ENCODE measurements at places on chromosomes 1 and 21.

DNA sequence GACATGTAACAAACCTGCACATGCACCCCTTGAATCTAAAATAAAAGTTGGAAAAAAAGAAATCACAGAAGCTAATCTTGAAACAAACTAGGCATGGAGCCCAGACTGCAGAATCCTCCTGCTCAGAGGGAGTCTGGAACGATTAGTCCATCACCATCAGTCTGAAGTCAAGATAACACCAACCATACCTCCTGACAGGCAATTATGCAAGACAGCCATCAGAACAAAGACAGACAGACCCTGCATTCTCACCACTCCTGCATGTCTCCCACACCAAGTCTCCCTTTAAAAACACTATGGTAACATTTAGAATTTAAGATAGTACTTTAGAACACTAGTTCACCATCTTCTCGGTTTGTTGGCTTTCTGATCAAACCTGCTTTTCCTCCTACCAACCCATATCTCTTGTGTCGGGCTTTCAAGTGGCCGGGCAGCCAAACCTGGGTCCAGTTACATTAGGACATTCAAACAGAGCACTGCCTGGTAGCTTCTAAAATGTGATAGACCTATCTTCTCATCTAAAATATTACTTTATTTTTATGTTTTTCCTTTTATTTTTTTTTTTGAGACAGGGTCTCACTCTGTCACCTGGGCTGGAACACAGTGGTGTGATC lies 10.1 kb downstream of the YARS1 start:
- DNase-seq: no peak

- no peak for DNase-seq
Observed at GRCh38 chr1:225980005-225980836, 18.9 kb downstream of the SDE2 start.

- no peak for DNase-seq
Observed at GRCh38 chr1:68221980-68222373, 10.3 kb downstream of the WLS start.

- no peak for DNase-seq
Observed at GRCh38 chr21:31634993-31635392, 24.5 kb upstream of the SOD1 start.

- DNase-seq: no peak
Observed at GRCh38 chr1:41353744-41354143, 7.5 kb upstream of the FOXO6 start.

DNA sequence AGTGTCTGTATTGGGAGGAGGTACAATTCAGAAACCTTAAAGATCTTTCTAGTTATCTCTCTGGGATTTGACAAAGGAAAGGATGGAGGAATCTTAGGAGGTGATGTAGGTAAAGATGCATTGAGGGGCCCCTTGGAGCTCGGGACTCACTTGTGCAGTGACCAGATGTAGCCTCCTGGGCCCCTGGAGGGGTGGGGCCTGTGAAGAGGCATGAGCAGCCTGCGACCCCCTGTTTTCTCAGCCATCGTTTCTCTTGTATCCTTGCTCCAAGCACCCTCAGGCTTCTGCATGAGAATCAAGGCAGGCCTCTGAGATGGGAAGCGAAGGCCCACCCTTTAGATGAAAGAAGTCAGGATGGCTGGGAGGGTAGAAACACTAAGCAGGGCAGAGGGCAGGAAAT lies 39.6 kb downstream of the LGR6 start:
- no peak for DNase-seq

GRCh38 chr21:43211072-43211759 lies 42.4 kb downstream of the CRYAA start:
- DNase-seq: no peak

DNA sequence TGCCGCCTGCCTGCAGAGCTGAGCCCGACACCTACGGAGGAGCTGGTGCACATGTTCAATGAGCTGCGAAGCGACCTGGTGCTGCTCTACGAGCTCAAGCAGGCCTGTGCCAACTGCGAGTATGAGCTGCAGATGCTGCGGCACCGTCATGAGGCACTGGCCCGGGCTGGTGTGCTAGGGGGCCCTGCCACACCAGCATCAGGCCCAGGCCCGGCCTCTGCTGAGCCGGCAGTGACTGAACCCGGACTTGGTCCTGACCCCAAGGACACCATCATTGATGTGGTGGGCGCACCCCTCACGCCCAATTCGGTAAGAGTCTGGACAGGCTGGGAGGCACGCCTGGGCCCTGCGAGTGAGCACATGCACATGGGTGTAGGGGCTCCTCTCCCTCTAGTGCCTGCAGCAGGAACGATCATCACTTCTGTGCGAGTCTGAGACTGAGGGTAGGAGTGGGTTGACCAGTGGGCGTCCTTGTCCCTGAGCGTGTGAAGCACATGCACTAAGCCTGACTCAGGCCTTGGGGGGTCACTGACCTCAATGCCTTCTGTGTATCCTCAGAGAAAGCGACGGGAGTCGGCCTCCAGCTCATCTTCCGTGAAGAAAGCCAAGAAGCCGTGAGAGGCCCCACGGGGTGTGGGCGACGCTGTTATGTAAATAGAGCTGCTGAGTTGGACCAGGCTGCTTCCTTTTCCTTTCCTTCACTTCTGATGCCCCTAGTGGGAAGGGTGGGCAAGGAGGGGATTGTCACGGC lies 6.9 kb downstream of the DMAP1 start:
- no peak for DNase-seq

GRCh38 chr1:153670257-153670858 lies 435 bp downstream of the ILF2 start:
- no peak for DNase-seq

DNA sequence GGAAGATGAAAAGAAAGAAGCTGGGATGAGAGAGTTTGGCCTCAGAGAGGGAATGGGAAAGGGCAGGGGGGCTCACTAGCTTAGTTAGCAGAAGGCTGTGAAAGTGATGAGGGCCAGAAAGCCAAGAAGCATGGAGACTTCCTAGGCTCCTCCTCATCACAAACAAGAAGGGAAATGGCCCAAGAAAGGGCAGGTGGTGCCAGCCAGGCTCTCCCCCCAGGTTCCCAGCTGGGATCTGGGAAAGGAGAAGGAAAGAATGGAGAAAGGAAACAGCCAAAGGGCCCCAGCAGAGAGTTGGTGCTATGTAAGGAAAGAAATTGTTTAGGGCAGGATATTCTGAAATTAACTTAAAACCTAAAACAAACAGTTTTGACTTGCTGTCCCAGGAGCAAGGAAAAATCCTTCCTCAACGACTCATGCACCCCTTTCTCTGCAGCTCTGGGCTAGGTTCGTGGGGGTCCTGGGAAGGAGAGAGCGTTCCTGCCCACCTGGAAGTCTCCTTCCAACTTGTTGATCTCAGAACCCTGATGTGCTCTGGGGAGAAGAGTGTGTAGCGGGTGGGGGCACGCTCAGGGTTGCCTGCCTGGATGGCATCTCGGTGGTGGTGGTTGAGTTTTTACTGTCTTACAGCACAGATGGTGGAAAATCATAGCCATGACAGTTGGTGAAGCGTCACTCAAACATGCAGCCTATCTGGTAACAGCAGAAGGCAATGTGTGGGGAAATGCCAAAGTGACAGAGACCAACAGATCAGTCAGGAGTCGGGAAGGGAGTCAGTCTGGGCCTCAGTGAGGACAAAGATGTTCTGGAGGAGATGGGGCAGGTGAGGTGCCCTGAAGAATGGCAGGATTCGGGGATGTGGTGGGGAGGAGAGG lies 147.3 kb downstream of the CLIC6 start:
- DNase-seq: no peak

GRCh38 chr1:245480393-245481120 lies 325.8 kb downstream of the KIF26B start:
- no peak for DNase-seq

All from GM19239 (cell line).